ELR (cell line): ENCODE measurements at places on chromosomes 12 and 14.
A peak's percentile ranks its signal among the peaks of the same experiment; 100 is the strongest.

DNA sequence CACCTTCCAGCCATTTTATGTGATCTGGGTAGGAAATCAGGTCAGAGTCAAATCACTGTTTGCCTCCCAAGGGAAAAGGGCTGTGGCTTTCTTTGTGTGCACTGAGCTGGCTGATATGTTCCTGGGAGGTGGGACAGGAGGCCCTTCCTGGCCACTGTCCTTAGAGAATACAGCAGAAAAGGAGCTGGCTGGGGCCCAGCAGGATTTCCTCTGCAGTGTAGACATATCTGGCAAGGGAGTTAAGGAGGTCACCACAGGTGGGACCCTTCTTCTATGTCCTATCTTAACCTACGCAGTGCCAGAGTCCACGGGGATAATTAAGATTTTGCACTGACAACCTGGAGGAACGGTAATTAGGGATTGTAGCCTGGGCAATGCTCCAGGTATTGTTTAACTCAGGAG lies 145.3 kb downstream of the NTF3 start:
- no peak for DNase-seq

DNA sequence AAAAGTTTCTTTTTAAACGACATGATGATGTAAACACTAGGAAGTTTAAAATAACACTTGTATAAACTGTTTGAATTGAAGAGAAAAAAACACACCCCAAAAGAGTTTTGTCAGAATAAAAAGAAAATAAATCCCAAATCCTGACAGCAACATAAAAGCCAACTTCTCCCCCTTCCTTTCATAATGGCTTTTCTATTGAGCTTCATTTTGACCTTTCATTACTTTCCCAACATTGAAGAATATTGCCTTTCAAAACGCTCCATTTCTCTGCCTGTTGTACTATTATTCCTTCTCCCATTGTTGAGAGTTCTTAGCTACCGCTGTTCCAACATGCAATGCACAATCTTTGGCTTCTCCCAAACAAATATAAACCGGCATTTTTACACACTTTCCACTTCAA lies 448.5 kb downstream of the BCAT1 start:
- DNase-seq = no peak

DNA sequence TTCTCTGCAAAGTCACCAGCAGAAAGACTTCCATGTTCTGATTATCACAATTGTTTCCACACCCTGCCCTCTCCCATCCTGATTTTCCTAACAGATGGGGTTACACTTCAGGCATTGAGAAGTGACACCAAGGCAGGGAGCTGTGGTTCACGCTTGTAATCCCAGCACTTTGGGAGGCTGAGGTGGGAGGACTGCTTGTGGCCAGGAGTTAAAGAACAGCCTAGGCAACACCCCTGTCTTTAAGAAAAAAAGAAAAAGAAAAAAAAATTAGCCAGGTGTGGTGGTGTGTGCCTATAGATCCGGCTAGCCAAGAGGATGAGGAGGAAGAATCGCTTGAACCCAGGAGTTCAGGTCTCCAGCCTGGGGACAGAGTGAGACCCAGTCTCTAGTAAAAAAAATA lies 5.2 kb downstream of the PPP1CC start:
- no peak for DNase-seq

DNA sequence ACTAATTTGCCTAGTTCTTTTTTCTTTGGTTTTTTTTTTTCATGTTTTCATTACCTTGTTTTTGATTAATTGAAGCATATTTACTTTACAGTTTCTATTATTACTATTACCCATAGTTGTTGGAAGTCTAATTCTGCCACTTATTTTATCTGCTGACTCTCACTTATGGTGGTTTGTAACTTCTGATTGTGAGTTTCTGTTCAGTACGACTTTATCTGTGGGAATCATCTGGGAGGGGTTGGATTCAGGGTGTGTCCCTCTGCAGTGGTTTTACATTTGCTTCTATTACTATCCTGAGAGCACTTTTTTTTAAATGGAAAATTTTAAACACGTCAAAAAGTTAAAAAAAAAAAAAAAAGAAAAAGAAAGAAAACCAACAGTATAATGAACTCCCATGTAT lies 26.4 kb upstream of the SOS2 start:
- DNase-seq = no peak

DNA sequence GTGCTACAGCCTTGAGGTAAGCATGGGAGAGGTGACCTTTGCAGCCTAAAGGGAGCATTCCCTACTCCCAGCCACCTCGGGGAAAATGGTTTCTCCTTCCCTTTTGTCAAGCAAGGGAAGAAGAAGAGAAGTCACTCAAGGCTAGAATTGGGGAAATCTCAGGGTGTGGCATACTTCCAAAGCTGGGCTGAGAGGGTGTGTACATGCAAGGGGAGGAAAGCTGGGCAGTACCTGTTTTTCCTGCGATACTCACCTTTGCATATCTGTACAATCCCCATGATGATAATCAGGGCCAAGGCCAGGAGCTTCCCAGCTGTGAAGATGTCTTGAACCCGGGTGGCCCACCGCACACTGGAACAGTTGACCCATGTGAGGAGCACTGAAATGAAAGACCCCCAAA lies 23.8 kb upstream of the CEBPE start:
- DNase-seq = no peak

DNA sequence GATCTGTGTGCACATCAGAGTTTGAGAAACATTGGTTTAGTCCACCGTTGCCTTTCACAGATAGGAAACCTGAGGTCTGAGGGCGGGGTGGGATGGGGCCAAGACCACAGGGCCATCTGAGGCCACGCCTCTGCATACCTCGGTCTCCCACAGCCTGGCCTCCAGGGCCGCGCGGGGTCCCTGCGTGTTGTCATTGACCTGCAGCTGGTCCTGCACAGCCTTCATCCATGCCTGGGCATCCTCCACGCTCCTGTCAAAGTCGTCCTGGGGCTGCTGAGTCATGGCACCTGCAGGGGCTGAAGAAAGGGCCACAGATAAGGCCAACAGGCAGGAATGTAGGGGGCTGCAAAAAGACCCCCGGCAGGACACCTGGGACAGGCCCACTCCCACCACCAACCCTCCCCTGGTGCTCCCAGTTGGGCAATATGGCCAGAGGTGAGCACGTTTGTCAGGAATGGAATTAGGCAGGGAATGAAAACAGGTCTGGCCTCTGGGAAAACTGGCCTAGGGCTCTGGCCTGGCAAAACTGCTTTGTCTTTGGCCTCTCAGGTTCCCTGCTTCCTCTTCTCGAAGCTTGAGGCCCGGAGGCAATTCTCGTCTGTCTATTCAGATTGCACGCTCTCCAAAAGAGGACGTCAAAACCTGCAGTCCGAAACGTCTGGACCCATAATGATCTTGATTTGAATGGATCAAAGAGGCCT lies 40.8 kb downstream of the SYNE3 start:
- no peak for DNase-seq

- no peak for DNase-seq
Measured at GRCh38 chr12:47983541-47984115, 20.2 kb downstream of the TMEM106C start.

GRCh38 chr12:57240066-57240921 lies 10.7 kb downstream of the STAC3 start:
- peak; percentile 75 for DNase-seq

GRCh38 chr12:13347241-13348043 lies 150.9 kb downstream of the EMP1 start:
- peak; percentile 79 for DNase-seq

GRCh38 chr12:131378176-131378842 lies 332.6 kb upstream of the SFSWAP start:
- DNase-seq = no peak

DNA sequence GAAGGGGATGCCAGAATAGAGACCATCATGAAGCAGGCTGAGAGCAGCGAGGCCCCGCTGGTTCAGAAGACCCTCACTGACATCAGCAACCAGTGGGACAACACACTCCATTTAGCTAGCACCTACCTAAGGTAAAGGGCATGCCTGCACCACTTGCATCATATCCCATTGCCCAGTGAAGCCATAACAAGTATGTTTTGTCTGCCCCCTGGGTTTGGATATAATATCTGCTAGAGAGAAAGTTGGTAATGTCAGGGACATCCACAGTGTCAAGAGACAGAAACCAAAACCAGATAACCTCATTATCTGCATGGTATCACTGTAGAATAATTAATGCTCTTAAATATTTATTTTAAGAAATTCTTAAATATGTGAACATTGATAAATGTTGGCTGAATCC lies 173.8 kb downstream of the SYNE2 start:
- no peak for DNase-seq

DNA sequence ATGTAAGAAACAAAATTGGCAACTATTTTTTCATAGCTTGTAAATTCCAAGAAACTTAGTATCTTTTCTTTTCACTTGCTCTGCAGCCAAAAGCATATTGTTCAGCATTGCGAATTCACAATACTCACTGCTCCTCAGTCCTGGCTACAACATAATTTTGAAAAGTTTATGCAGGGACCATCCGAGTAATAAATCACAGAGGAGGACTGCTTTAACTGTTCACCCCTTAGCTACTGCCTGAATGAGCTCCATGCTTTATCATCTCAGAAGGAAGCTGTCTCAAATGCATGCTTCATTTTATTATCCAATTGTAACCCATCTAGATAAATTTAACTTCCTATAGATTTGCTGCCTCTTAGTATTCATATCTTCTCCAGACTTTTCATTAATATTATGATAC lies 827.8 kb downstream of the DIO2 start:
- no peak for DNase-seq

DNA sequence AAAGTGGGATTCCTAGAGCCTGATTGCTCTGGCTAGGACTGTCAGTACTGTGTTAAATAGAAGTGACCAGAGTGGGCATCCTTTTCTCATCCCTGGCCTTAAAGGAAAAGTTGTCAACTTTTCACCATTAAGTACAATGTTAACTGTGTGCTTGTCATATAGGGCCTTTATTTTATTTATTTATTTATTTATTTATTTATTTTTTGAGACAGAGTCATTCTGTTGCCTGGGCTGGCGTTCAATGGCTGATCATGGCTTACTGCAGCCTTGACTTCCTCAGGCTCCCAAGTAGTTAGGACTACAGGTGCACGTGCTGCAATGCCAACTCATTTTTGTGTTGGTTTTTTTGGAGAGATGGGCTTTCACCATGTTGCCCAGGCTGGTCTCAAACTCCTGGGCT lies 11.6 kb downstream of the SH2B3 start:
- no peak for DNase-seq

DNA sequence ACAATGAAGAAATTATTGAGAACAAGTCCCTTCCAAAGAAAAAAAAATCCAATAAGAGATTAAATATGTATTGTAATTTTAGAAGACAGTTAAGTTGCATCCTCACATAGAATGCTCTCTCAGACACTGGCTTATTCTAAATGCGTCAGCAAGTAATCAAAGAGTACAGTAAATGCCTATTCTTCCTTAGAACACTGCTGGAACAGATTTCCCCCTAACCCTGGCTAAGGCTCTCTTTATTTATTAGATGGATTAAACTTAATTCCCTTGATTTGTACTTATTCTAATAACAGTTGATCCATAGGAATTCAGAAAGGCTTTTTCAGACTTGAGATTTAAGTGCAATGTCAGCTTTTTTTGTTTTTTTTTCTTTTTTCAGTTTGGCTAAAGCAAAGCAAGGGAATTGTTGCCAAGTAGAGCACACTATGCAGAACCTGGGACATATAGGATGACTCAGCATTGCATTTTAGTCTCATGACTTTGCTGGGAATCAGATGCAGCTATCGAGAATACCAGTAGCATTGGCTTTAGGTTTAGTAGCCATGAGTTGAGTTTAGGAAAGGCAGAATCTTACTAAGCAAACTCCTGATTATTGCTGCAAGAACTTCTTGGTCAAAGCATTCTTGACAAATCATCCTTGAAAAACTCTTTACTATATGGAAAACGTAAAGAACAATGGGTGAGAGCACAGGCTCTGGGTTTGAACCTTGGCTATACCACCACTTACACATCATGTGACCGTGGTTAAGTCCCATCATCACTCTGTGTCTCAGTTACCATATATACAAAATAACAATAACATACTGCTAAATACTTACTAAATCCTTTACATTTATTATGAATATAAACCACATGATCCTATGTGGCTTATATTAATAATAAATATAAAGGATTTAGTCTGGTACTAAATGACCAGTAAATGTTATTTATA lies 26.7 kb downstream of the MED21 start:
- DNase-seq = peak; percentile 91

GRCh38 chr12:53046655-53047220 lies 3.1 kb upstream of the TNS2 start:
- DNase-seq = peak; percentile 87

- DNase-seq = peak; percentile 11
Measured at GRCh38 chr12:64883264-64884163, 59.1 kb downstream of the TBC1D30 start.

GRCh38 chr14:59406454-59407245 lies 58.5 kb downstream of the GPR135 start:
- DNase-seq = peak; percentile 20

GRCh38 chr14:73467800-73468199 lies 9.5 kb upstream of the NUMB start:
- DNase-seq = no peak

DNA sequence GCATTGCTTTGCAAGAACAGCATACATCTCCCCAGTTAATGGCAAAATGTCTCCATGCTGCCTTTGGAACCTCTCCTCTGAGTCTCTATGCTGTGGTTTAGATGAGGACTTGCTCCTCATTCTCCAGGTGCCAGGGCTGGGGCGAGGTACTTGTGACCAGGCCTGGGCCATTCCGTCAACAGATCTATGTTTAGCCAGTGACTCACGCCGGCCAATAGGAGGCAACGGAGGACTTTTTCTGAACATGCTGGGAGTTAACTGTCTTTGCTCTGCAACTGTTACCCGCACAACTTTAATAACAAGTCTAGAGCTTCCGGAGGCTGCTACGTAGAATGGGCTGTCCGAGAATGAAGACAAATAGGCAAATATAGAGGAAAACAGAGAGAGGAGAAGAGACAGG lies 214.2 kb downstream of the GLT1D1 start:
- no peak for DNase-seq

- no peak for DNase-seq
Measured at GRCh38 chr14:24416254-24416931, 13.1 kb downstream of the CBLN3 start.

GRCh38 chr14:39109893-39110715 lies 4.0 kb upstream of the GEMIN2 start:
- no peak for DNase-seq
